ENCODE measurements at places on chromosomes 1 and 21. TPM values are rescaled to one million over a fixed set of nuclear protein-coding genes. Genes with fewer than 3 reads are reported as not detected.

The AKIRIN1 gene
- total RNA-seq: 74.5 TPM

The NEK2 gene
- total RNA-seq: 51.9 TPM

GRCh38 chr1:2279210-2279639, 51.1 kb downstream of the SKI start:
- DNase-seq: no peak

The TNFRSF4 gene
- 52.8 TPM for total RNA-seq

- no peak for DNase-seq
Observed at GRCh38 chr1:167439301-167439988, 78.9 kb downstream of the CD247 start.

DNA sequence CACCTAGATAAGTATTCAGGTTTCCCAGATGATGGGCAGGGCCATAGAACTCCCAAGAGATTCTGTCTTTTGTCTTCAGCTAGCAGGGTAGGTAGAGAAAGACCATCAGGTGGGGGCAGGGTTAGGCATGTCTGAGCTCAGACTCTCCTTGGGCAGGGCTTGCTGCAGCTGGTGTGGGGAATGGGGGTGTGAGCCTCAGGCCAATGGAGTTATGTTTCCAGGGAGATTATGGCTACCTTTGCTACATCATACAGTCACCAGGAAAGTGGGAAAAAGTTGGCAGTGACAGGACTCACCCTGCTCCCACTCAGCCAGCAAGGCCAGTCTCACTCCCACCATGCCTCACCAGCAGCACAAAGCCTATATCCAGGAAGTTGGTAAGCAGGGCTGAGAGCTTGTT, 77.8 kb downstream of the DRAM2 start:
- no peak for DNase-seq

The FAM43B gene
- not detected for total RNA-seq

The S100A7 gene
- not detected for total RNA-seq

DNA sequence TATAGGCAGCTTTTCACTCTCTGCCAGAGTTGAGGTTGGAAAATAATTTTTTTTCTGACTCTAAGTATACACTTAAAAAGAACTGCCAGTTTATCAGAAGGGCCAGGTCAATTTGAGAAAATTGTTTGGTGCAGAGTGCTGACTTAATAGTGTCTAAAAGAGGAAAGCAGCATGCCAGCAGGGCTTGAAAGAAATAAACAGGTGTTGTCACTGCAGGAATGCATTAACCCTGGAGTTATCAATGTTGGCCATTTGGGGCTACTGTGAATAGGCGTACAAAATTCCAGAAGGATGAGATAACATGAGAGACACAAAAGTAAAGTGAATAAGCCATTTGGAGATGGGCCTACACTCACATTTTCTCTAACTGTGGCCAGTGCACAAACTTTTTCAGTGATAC, 220.6 kb upstream of the PLD5 start:
- DNase-seq: no peak

Data from activated CD4-positive, alpha-beta T cell treated with anti-CD3 and anti-CD28 coated beads, Interleukin-2, amount 10 ng/mL, durations not matched to agents 7 days and 5 days (primary cell).